Stimulated activated CD8-positive, alpha-beta memory T cell treated with anti-CD3 and anti-CD28 coated beads, Interleukin-2, amount 100 ng/mL, for 48 hours (primary cell): ENCODE measurements at places on chromosomes 7 and 10.
A peak's percentile ranks its signal among the peaks of the same experiment; 100 is the strongest.

GRCh38 chr10:127979045-127979444 is 72.1 kb downstream of the PTPRE start:
- DNase-seq = no peak

- no peak for DNase-seq
Observed at GRCh38 chr7:15925608-15926007, 239.1 kb upstream of the MEOX2 start.

- DNase-seq = peak; percentile 32
Observed at GRCh38 chr10:21496343-21497176, 28.9 kb downstream of the SKIDA1 start.

GRCh38 chr7:108805808-108806397 is 236.2 kb downstream of the DNAJB9 start:
- no peak for DNase-seq

DNA sequence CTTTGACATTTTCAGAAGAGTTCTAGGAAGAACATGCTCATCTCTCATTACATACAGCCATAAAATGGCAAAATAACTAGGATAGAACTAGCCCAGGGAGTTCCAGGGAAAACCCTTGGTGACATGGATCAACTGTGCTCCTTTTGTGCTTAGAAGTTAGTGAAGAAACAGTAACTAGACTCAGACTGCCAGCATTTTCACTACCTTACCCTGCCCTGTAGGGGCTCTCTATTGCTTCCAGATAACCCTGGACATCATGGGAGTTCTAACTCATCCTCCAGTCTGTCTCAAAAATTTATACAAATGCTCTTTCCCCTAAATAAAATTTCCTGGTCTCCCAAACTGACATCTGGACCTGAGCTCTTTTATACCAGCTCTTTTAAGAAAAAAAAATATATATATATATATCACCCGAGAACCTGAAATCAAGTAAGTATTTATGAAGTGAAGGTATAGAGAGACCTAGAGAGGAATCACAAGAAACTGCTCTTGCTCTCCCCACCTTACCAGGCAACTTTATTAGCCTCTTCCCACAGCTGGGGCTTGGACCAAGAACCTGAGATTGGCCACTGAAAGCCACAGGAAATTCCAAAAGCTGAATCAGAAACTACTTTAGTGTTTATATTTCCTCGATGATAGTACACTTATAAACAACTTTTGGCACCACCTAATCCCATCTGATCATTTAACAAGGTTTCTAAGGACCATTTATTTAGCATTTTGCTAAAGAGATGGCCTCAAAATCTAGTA is 101.4 kb downstream of the RELN start:
- DNase-seq = no peak

- DNase-seq = no peak
Observed at GRCh38 chr10:3009341-3009740, 58.0 kb upstream of the PFKP start.

GRCh38 chr10:5760515-5760914 is 52.7 kb downstream of the GDI2 start:
- DNase-seq = no peak
